Renal pelvis (tissue), 12 donors: ENCODE measurements at places on chromosomes 2 and 18. TPM values are rescaled to one million over a fixed set of nuclear protein-coding genes. Genes with fewer than 3 reads are reported as not detected.

Gene DSG4
- polyA plus RNA-seq = not detected

Gene REG3G
- not detected for polyA plus RNA-seq

DNA sequence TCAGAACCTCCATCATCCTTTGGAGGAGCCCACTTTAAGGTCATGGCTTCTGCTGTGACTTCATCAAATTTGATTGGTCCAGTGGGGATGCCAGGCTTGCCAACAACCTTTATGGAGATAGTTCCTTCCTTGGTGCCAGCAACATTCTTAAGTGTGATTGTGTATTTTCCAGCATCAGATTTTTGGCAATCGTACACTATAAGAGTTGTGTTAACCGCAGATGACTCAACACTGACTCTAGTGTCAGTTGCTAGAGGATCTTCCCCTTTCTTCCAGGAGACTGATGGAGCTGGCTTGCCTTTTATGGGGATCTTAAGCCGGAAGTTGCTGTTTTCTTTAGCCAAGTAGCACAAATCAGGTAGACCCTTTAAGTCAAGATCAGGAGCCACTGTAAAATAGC is 98.7 kb downstream of the PLEKHA3 start:
- DNase-seq = no peak

DNA sequence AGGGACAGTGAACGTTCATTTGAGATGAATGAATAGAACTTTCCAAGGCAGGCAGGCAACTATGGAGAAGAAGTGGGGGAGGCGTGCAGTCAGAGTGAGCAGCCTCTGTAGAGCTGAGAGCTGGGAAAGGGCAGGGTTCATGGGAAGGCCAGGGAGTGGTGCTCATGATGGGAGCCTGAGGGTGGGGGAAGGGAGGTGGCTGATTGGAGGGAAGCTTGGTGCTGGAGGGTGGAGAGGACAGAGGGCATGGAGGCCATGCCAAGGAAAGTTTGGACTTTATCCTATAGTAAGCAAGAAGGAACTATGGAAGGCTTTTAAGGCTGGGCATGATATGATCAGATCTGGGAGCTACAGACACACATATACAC is 47.6 kb upstream of the LGALSL start:
- no peak for DNase-seq

Gene SPIRE1
- 35.6 TPM for polyA plus RNA-seq

Gene TWIST2
- 5.0 TPM for polyA plus RNA-seq

Gene DNAJC10
- 166 TPM for polyA plus RNA-seq

Gene TCF4
- polyA plus RNA-seq = 67.2 TPM

GRCh38 chr2:158777077-158777476 is 18.0 kb upstream of the DAPL1 start:
- no peak for DNase-seq

DNA sequence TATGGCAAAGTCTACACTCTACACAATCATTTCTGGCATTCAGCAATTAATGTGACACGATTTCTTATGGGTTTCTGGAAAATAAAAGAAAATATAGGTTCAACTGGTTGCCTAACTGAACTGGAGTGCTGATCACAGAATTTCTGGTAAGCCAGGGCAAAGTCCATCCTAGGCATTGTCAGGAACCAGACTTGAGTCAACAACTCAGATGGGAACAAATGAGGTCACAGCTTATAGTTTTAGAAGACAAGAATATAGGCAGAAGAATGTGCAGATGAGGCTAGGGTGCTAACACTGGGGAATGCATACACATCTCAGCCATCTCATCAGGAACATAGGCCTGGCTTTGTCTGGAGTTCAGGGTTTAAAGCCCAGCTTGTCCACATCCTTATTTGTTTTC is 317.2 kb upstream of the ID2 start:
- no peak for DNase-seq

GRCh38 chr2:62340994-62341484 is 145.1 kb downstream of the B3GNT2 start:
- no peak for DNase-seq

DNA sequence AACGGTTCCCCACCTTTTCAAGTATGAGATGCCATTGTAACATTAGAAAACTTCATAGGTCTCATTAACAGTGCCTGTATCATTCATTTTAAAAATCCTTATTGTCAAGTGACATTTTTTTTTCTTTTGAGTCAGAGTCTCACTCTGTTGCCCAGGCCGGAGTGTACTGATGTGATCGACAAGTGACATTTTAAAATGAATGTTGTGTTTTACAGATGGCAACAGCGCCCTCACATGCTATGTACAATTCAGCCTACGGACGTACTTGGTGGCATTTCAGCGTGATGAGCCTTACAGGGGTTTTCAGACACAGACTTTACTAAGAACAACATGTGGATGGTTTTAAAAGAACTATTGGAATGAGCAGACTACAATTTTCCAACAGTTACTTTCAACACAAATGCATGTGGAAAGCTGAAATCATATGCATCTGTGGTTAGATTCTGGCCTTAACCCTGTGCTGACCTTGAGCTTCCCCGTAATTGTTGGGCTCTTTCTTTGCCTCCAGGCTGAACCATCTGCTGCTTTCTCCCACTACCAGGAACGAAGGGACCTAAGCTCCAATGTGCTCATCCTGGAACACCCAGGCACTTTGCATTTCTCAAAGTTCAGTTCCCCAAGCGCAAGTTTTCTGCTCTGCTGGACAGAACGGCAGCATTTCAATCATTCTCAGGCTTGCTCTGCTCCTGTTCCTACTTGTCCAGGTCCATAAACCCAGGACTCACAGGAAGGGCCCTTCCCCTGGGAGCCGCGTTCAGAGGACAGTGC is 119.9 kb upstream of the NDUFV2 start:
- DNase-seq = no peak

- no peak for DNase-seq
Measured at GRCh38 chr2:144681389-144681788, 161.5 kb upstream of the ZEB2 start.

DNA sequence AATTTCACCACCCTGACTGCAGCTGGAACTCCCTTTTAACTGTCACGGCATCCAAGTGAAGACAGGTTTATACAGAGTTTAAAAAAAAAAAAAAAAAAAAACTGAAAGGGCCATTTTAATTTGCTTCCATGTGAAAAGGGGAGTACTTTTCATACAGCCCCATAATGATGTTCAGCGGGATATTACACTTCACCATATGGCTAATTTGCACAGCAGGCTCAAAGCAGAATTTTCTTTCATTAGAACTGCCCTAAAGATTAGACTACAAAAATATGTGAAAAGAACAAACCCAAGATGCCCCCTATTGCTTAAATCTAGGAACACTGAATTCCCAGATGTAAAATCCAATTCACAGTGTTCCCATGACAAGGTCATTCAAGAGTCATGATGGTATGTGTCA is 301.8 kb downstream of the EXOC6B start:
- DNase-seq = no peak

Gene SLC23A3
- polyA plus RNA-seq = 23.5 TPM

DNA sequence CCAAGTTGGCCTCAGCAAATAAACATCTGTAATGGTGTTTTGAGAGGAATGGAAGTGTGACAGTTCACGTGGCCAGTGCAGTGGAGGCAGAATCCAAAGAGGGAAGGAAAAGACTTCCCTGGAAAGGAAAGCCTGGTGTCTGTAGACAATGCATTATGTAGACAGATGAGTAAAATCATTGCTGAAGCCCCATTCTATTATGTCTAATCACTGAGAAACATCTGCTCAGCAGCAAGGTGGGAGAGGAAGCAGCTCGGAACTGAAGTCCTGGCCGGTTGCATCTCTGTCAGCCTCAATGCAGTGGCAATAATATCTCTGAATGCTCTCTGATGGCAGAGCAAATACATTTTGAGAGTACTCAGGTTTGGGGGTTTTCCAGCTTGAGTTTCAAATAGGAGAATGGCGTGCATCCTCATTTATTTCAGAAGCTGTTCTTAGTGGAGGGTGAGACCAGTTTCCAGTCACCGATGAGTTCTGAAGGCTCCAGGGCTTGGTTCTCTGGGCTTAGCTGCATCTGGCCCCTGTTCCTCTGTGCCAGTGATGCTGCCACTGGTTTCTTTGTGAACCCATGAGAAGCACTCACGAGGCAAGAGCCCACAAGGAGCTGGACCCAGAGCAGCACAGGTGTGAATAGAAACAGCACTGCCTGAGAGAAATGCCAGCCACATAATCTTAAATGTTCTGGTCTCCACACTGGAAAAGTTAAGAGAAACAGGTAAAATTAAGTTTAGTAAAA is 63.3 kb downstream of the RPIA start:
- DNase-seq = no peak

DNA sequence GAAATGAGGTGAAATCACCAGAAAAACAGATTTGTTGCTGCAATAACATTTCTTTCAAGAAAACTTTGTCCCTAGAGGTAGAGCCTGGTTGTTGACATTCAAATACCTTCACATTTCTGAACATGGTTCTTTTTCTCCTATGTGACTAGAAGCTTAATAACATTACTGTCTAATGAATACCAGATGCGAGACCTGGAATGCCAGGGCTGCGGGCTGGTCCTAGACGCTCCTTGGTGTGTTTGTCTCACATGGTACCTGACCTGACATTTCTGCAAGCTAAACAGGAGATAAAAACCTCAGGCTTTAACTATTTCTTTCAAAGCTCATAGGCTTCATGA is 38.5 kb downstream of the ACKR3 start:
- DNase-seq = no peak

Gene C2orf80
- polyA plus RNA-seq = 0.32 TPM

GRCh38 chr2:30253873-30254684 is 22.7 kb downstream of the LBH start:
- no peak for DNase-seq

Gene GPR75
- polyA plus RNA-seq = 1.6 TPM

Gene LRRFIP1
- 105 TPM for polyA plus RNA-seq

GRCh38 chr2:237389831-237390230 is 24.1 kb downstream of the COL6A3 start:
- no peak for DNase-seq

GRCh38 chr2:238939074-238939473 is 91.2 kb downstream of the TWIST2 start:
- no peak for DNase-seq

Gene TNFAIP6
- polyA plus RNA-seq = 0.75 TPM

Gene SERTAD2
- polyA plus RNA-seq = 23.5 TPM

Gene RAB17
- 17.5 TPM for polyA plus RNA-seq

GRCh38 chr2:139730197-139730596 is 950.0 kb upstream of the NXPH2 start:
- DNase-seq = no peak

Gene LRRTM1
- 41.7 TPM for polyA plus RNA-seq

DNA sequence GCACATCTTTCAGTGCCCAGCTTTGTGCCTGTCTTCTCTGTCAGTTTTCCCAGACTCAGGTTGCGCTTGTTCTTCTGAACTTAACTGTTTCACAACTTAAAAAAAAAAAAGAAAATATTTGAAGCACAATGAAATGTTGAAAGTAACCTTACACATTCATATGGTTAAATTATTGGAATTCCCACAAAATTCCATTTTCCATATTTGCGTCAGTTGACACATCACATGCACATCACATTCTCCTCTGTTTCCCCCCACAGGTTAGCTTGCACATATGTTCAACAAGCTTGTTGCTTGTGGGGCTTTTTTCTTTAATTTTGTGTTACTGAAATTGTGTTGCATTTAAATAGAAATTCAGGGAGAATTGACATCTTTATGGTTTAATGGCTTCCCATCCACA is 8.3 kb downstream of the MYO1B start:
- no peak for DNase-seq

DNA sequence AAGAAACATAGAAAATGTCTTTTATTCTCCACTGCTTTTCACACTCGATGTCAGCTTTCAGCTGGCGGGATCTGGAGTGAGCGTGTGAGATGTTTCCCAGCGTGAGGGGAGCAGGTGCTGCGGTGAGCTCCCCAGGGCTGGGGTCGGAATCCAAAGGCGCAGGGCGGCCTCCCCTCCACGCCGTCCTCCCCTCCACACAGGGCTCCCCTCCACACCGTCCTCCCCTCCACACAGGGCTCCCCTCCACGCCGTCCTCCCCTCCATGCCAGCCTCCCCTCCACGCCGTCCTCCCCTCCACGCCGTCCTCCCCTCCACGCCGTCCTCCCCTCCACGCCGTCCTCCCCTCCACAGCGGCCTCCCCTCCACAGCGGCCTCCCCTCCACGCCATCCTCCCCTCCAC is 26.9 kb upstream of the KCNG2 start:
- no peak for DNase-seq

Gene ITGB6
- 18.8 TPM for polyA plus RNA-seq

Gene DSG2
- polyA plus RNA-seq = 35.7 TPM

Gene CRYBA2
- not detected for polyA plus RNA-seq

DNA sequence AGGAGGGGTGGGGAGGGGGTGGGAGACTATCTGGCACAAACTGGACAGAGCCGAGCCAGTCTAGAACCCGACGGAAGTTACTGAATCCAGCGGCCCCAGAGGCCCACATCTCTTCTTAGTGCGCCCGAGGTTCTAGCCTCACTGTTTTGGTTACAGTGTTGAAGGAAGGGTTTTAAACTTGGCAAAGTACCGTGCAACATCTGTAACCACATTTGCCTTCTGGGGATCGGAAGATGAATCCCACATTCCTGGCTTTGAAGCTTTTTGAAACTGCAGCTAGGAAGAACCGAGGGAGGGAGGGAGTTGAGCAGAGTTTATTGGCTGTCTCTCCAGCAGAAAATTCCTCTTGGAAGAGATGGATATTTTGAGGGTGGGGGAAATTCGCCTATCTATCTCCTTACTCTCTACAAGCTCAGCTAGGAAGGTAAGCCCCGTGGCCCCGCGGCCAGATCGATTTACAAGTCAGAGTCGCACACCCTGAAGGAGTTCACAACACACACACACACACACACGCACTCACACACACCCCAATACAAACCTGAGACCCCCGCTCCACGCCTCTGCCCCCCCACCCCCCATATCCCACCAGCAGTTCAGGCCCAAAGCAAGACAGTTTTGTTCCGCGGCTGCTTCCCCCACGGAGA is 1.0 kb downstream of the ACVR1 start:
- DNase-seq = peak; percentile 52

DNA sequence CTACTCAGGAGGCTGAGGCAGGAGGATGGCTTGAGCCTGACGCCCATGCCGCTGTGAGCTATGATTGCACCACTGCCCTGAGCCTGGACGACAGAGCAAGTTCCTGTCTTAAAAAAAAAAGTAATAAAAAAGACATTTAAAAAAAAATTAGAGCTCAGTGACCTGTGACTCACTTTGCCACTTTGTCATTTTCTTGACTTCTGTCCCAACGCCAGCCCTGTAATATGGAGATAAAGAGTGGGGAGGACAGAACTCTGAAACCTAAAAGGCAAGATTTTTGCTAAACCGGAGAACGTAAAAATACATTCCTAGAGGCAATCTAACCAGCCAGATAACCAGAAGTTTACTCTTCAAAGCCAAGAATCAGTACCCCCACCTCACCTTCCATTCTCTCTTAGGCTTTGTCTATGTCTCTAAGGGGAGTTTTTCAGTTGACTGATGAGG is 49.0 kb downstream of the PRKRA start:
- no peak for DNase-seq

Gene ICOS
- 0.06 TPM for polyA plus RNA-seq

Gene ACMSD
- polyA plus RNA-seq = 40.8 TPM

DNA sequence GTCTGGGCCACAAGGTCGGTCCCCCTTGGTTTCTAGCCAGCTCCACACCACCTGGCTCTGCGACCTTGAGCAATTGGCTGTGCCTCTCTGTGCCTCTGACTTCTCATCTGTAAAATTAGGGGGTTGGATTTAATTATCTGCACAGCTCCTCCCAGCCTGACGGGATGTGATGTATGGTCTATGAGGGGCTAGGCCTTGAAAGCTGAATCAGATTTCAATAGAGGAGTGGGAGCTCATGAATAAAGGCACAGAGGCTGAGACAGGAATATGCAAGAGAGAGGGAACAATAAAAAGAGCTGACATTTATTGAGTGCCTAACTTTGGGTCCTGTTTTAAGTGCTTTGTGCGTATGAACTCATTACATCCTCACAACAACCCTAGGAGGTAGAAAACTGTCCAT is 104.7 kb downstream of the ALK start:
- DNase-seq = no peak
